ENCODE measurements at places on chromosomes 5 and 9. TPM values are rescaled to one million over a fixed set of nuclear protein-coding genes. Genes with fewer than 3 reads are reported as not detected.

The CCL28 gene
- polyA plus RNA-seq: 0.15 TPM

The KIF24 gene
- 3.2 TPM for polyA plus RNA-seq

The LCN10 gene
- polyA plus RNA-seq: not detected

The MYOT gene
- not detected for polyA plus RNA-seq

The AFAP1L1 gene
- polyA plus RNA-seq: 3.3 TPM

The PRDM9 gene
- polyA plus RNA-seq: not detected

GRCh38 chr9:106670418-106670817 lies 192.5 kb upstream of the ZNF462 start:
- DNase-seq: no peak

- no peak for DNase-seq
Observed at GRCh38 chr5:143372187-143372829, 31.2 kb downstream of the NR3C1 start.

- no peak for DNase-seq
Observed at GRCh38 chr9:7906783-7907550, 107.4 kb upstream of the DMAC1 start.

DNA sequence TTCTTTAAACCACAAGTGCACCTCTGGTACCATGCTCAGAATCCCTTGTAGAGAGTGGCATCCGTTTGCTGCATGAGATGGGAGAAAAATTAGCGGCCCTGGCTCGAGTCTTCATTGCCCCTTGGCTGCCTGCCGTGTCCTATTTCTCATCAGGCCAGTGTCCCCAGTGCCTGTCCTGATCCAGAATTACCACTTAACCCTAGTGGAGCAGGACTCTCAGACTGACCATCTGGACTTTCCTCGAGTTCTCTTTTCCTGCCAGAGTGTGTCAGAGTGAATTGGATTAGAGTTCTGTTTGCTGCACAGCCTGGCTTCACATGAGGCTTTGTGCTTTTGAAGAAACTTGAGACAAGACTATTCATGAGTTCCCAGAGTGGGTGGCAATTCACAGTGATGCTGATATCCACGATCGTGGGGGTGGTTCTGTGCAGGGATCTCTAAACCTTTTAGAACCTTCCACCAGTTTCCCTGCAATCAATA lies 92.6 kb downstream of the C9orf152 start:
- DNase-seq: no peak

DNA sequence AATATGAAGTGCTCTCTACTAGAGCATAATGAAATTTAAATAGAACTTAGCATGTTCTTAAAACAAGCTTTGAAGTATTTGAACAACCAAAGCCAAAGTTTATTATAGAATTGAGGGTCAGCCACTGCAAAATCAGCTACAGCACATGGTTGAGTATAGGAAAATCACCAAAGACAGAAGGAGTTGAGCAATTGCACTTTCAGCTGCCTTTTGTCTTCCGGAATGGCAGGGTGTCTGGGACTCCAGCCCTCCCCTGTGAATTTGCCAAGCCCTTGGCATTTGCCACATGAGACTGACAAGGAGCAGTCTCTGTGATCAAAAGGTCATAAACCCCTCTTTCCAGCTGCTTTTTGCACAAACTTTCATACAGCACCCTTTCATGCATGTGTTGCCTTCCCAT lies 8.5 kb upstream of the LURAP1L start:
- no peak for DNase-seq

DNA sequence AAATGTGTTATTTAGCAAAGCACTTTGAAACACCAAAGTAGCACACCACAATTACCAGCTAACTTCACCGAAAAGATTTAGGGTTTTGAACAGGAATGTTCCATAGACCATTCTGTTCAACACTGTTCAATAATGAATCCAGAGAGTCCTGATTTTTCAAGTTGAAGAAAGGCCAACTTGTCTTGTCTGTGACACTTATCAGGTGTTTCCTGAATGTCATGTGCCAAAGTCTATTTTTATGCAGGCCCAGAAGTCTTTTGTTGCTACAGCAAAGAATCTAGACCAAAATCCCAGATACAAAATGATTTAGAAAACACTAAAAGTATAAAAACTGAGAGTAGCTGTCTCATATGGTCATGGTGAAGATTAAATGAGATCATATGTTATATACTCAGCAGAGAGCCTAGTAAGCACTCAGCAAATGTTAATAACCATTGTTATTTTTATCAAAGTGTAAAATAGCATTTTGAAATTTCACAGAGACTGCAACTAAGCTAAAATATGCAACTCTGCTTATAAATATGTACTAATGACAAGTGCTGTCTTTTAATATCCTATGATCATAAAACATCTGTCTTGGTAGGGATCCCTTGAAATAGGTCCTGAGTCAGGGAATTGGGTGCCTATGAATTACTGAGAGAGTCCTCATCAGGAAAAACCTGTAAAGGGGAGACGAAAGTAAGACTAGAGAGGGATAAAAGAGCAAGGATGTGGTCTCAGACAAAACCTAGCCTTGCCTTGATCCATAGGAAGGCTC lies 122.4 kb upstream of the SLC12A2 start:
- no peak for DNase-seq

GRCh38 chr5:2674456-2674855 lies 77.0 kb downstream of the IRX2 start:
- no peak for DNase-seq

GRCh38 chr9:16974436-16974835 lies 104.0 kb upstream of the BNC2 start:
- DNase-seq: no peak

GRCh38 chr5:12272389-12272788 lies 368.1 kb upstream of the CTNND2 start:
- no peak for DNase-seq

DNA sequence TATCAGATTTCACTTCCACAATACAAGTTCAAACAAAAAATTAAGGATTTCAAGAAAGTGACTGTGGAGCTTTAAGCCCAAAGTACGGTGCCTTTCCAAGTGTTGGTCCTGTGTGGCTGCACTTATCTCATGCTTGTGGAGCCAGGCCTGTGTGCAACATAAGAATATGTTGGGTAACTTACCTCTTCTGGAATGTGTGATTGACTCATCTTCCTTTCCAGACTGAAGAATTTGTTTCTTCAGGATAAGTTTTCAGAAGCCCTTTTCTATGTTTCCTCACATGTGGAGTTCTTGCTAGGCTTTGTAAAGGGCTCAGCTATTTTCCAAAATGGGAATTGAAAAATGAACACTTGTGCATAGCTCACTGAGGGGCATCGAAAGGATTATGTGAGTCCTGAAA lies 485.1 kb upstream of the PAPPA start:
- DNase-seq: peak; percentile 51

DNA sequence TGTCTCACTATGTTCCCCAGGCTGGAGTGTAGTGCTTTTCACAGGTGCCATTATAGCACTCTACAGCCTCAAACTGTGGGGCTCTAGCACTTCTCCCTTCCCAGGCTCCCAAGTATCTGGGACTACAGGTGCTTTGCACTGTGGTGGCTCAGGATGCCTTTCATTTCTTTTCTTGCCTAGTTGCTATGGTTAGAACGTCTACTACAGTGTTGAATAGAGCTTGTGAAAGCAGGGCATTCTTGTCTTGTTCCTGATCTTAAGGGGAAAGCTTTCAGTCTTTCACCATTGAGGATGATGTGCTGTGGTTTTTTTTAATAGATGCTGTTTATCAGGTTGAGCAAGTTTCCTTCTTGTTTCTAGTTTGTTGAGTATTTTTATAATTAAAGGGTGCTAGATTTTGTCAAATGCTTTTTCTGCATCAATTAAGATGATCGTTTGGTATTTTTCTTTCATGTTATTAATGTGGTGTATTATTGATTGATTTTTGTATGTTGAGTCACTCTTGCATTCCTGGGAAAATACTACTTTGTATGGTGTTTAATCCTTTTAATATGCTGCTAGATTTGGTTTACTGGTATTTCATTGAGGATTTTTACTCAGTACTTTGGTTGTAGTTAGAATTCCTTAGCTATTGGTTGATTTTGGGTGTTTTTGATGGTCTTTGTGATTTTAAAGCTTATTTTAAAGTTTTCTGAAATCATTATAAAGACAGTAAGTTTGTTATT lies 35.6 kb downstream of the GPBP1 start:
- no peak for DNase-seq

DNA sequence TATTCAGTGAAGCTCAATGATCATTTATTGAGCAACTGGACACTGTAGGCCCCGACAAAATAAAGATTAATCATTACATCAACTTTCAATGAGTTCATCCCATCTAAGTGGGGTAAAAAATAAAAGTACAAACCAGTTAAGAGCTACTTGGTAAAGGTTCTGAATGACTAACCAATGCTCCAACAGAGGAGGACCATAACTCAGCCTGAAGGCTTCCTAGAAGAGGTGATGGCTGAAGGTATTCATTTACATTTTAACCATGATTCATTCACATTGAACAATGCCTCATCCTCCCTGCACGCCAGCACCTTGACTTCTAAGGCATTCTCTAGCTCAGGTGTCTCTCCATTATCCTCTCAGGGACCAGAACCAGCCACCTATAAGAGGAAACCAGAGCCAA lies 201.4 kb downstream of the ZNF462 start:
- no peak for DNase-seq

GRCh38 chr9:98206754-98207153 lies 14.3 kb upstream of the CORO2A start:
- no peak for DNase-seq
